Activated T-cell treated with anti-CD3 and anti-CD28 coated beads, Interleukin-2, amount 50 U/mL, for 48 hours (primary cell): ENCODE measurements at places on chromosomes 5 and 9.

DNA sequence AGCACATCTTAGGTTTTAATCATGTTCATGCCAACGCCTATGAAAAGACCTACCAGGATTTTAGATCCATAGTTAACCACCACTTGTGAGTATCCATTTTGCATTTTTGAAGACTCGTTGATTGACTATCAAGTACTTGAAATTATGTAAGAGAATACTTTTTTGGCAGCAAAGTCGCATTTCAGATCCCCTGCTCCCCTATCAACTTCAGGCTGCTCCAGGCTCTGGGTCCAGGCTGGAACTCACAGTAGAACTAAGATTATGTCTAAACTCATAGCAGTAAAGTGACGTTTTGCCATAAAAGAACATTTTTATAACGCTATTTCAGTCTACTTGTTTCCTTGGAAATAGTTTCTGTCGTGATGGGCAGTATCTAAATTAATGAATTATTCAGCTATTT is 267.7 kb downstream of the FANCC start:
- DNase-seq: no peak

- no peak for DNase-seq
Observed at GRCh38 chr9:20742833-20743232, 58.8 kb downstream of the FOCAD start.

DNA sequence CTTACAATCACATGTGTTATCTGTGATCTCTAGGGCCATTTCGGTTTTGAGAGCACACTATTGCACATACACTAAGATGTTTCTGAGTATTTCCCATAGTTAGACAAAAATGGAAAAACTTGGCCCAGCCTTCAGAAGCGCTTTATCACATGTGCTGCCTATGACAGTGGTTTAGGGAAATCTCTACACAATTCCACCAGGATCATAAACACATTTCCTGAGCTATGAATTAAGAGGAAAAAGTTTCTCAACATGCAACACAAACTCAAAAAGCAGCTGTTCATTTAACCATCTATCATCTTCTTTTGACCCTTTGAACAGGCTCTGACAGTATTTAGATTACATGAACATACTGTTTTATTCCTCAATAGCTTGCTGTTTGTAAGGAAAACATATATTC is 15.1 kb downstream of the FGF1 start:
- no peak for DNase-seq

- no peak for DNase-seq
Observed at GRCh38 chr9:112140936-112141335, 34.2 kb downstream of the SUSD1 start.

- DNase-seq: no peak
Observed at GRCh38 chr5:149702607-149702933, 27.5 kb upstream of the PPARGC1B start.

- no peak for DNase-seq
Observed at GRCh38 chr9:114655689-114656088, 1.9 kb downstream of the TEX53 start.

DNA sequence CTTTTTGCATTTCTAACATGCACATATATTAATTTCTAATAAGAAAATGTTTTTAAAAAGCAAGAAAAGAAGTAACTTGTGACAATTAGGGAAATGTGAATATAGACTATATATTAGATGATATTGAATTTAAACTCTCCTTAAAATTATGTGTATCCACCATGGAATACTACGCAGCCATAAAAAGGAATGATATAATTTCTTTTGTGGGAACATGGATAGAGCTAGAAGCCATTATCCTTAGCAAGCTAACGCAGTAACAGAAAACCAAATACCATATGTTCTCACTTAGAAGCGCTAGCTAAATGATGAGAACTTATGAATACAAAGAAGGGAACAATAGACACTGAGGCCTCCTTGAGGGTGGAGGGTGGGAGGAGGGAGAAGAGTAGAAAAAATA is 23.8 kb upstream of the AP3B1 start:
- no peak for DNase-seq

- DNase-seq: no peak
Observed at GRCh38 chr5:164959761-164960160, 1454.3 kb downstream of the MAT2B start.

GRCh38 chr5:77064040-77064439 is 23.0 kb downstream of the ZBED3 start:
- DNase-seq: no peak

GRCh38 chr5:9380109-9380508 is 165.8 kb downstream of the SEMA5A start:
- DNase-seq: no peak

- no peak for DNase-seq
Observed at GRCh38 chr9:125784286-125785049, 37.3 kb downstream of the PBX3 start.

DNA sequence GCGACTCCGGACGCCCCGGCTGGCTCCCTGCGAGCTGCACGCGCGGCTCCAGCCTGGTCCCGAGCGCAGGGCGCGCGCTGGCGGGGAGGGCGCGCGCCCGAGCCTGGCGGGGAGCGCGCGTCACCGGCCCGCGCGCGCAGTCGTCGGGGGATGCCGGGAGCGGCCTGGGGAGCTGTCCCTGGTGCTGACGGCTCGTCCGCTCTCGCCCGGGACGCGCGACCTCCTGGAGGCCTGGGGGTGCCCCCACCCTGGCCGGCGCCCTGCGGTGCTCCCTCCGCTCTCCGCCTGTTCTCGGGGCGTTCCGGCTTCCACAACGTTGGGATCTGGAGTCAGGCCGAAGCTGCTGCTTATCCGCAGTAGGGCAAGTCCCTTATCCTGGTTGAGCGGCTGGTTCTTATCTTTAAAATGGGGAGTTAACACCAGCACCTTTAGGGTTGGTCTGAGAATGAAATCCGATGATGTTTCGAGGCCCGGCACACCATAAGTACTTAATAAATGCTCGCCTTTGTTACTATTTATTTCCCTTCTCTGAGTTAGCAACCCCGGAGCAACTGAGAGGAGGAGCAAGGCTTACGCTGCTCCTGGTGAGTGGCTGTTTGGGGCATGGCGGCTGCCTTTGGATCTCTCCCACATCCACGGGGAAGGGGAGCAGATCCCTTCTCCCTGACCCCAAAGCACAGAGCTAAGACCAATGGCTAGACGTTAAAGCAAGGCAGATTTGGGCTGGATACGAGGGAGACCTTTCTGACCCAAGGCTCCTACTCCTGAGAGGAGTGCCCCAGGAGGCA is at the start of gene FAM163B:
TSS of gene FAM163B (minus strand) at position 79 of the 788 bp plus-strand sequence. CDS start 29,166 bp downstream, outside the sequence.
- DNase-seq: peak; percentile 42

- DNase-seq: no peak
Observed at GRCh38 chr5:82802954-82803353, 274.2 kb downstream of the TMEM167A start.

GRCh38 chr9:5231212-5231611 is at the start of gene INSL4:
Gene INSL4 (plus strand): TSS chr9:5231419. CDS start chr9:5231524, 105 bp downstream.
- no peak for DNase-seq

DNA sequence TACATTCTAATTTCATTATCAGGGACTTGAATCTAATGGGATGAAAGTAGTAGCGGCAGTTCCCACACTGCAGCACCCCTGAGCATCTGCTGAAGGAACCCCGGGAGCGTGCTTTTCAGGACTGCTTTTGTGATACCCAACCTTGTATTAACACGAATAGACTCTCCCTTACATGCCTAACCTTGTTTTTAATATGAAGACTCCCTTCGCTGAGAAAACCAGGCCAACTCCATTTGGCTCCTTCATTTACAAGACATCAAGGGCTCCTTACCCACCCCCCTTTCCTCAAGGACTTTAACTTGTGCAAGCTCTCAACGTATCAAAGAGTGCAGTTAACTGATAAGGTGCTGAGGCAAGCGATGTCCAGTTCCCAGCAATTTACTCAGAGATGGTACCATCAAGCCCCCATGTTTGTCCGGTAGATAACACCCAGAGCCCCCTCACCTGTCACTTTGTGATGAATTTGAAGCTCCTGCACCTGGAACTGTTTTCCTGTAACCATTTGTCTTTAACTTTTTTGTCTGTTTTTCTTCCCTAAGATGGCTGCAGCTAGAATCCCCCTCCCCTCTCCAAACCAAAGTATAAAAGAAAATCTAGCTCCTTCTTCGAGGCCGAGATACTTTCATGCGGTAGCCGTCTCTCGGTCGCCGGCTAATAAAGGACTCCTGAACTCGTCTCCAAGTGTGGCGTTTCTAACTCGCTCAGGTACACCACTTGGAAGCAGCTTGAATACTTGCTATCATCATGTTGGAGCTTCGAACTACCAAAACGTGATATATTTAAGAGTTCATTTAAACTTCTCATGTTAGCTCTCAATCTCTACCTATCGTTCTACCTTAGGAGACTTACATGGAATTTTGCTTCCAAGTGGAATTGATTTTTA is 10.7 kb downstream of the HNRNPH1 start:
- peak; percentile 49 for DNase-seq

DNA sequence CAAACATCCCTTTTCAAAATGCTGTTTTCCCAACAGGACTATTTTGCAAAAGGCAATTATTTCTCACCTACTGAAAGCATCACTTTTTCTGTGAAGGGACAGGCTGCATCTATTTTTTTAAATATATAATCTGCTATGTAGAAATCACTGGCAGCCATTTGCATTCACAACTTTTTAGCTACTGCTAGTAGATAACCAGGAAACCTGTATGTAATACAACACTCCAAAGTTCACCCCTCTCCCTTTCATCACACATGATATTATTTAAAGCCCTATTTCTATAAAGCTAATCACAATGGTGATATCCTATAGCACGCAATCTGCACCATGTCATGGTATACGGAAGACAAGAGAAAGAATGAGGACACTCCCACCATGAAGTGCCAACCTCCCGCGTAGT is 9.8 kb downstream of the DMGDH start:
- DNase-seq: no peak

DNA sequence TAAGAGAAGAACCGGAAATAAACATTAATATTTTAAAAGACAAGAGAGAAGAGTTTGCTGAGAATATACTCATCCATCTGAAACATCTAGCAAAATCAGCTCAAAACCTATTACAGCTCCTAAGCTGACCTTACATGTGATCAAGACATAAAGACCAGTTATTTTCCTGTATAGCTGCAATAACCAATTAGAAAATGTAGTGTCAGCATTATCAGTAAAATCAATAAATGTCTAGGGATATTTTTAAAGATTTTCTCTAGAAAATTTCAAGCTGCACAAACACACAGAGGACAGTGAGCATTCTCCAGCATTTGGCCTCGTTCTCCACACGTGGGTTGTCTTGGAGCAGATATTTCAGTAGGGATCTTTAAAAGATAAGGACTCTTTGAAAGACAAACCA is 127.6 kb upstream of the CACNA1B start:
- DNase-seq: no peak

DNA sequence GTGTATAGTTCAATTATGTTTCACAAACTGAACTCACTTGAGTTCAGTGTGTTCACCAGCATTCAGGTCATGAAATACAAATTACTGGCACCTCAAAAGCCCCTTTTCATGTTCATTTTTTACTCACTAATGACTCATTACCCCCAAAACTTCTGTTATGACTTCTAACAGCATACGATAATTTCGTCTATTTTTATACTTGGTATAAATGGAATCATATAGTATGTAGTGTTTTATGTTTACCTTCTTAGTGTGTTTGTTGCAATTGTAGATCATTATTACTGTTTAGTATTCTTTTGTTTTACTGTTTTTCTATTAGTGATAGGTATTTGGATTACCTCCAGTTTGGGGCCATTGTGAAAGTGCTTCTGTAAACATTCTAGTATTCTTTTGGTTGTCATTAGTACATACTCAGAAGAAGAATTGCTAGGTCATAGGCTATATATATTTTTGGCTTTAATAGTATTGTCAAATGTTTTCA is 33.4 kb downstream of the DDX4 start:
- DNase-seq: no peak

GRCh38 chr9:87599901-87600610 is 102.4 kb downstream of the DAPK1 start:
- no peak for DNase-seq

- no peak for DNase-seq
Observed at GRCh38 chr9:33164138-33164809, 2.9 kb downstream of the B4GALT1 start.

DNA sequence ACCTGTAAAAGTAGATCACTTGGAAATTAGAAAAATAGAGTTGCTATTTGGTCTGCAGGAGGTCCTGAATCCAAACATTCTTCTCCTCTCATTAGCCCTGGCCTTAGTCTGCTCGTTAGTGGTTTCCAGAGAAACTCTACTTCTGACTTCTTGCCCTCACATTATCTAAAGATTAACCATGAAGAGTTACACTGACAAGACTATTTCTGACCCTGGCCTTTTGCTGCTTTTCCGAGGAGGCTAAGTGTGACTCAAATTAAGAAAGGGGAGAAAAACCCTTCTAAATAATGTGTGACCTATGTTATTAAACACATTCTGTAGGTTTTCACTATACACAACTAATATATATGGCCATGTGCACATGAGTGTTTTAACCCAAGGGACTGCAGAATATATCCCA is 302.4 kb downstream of the RAB3C start:
- DNase-seq: no peak

DNA sequence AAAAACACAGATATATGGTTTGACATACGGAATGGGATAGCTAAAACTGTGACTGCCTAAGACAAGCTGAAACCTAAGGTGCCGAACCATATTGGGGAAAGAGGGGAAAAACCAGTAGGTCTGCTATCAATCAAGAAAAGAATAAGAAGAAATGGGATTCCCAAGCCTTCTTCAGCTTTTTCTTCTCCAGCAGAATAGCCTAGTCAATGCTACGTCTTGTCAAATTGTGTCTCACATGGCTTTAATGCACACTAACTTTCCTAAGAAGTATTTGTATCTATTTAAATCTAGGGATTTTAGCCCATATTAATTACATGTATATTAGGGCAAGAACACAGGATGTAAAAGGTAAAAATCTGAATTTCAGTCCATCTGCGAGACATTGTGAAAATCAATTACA is 797 bp upstream of the FBXO38 start:
- DNase-seq: no peak

GRCh38 chr5:106739127-106739526 is 931.6 kb downstream of the EFNA5 start:
- no peak for DNase-seq

- DNase-seq: peak; percentile 75
Observed at GRCh38 chr9:112097712-112098688, 77.1 kb downstream of the SUSD1 start.

- no peak for DNase-seq
Observed at GRCh38 chr9:35907711-35908503, 1.4 kb upstream of the SPAAR start.

GRCh38 chr5:175281714-175282113 is 162.3 kb downstream of the DRD1 start:
- DNase-seq: no peak

DNA sequence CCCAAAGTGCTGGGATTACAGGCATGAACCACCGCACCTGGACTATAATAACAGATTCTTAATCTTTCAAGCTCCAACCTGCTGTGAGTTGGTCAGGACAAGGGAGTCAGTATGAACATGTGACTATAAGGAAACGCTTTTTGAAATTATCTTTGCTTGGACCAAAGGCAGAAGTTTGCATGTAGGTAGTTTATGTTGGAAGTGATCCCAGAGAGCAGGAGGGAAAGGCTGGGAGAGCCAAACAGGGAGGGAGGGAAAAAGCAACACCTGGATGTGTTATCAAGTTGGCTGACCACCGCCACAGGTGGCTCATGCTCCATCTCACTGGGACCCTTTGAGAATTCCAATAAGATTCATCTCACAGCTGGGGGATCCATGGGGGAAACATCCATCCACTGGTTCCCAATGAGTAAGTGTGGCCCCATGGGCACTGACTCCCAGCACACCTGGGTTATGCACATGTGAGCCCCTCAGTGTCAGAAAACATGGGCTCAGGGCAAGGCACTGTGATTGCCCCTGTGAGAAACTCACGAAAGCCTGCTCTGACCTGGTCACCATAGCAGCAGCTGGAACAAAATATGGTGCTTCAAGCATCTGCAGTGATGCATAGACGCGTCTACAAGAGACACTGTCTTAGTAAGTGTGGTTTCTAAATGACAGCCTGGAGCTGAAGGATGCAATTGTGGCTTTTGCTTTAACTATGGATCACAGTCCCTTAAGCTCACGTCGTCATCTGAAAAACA is 62.1 kb downstream of the ARSB start:
- no peak for DNase-seq
